HFF-Myc (cell line): ENCODE measurements at places on chromosomes 2 and 18.

DNA sequence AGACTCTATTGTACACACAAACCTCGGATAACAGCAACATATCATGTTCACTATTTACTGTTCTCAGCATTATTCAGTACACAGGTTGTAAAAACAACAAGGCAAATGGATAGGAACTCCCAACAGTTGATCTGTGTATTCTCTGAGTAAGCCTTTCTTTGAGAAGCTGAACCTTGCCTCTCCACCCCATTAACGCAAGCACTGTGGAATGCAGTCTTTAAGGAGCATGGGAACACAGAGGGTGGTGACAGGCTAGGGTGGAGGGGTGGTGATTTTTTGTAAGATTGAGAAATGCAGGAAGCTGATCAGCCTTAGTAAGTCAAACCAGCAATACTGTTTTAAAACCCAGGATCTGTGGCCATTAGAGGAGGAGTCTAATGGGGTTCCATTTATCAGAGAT lies 19.6 kb upstream of the SERPINB11 start:
- peak; percentile 24 for DNase-seq

- DNase-seq, result no peak
Measured at GRCh38 chr2:65511306-65511705, 78.9 kb upstream of the SPRED2 start.

GRCh38 chr2:165274698-165275097 lies 35.5 kb downstream of the SCN2A start:
- no peak for DNase-seq

DNA sequence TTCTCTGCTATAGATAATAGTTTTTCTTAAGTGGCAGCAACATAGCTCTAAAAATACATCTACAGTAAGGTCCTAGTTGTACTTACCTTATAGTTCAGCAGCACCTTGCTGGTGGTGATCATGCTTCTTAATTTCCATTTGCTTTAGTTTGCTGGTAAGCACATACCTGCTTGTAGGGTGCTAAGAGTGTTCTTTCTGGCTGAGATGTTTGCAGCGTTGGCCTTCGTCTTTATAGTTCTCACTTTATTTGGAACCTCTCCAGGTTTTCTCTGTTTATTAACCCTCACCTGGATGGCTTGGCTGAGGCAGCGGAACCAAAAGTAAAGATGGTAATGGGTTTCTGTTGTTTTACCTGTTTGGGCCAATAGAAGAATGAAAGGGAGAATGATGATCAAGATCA lies 123.6 kb upstream of the EFEMP1 start:
- no peak for DNase-seq

- no peak for DNase-seq
Measured at GRCh38 chr18:67692811-67693210, 176.3 kb upstream of the DSEL start.

- no peak for DNase-seq
Measured at GRCh38 chr2:21254170-21254965, 130.6 kb downstream of the TDRD15 start.

- no peak for DNase-seq
Measured at GRCh38 chr2:16181062-16181740, 240.9 kb downstream of the MYCN start.

- DNase-seq, result no peak
Measured at GRCh38 chr18:7096838-7097237, 20.8 kb downstream of the LAMA1 start.

DNA sequence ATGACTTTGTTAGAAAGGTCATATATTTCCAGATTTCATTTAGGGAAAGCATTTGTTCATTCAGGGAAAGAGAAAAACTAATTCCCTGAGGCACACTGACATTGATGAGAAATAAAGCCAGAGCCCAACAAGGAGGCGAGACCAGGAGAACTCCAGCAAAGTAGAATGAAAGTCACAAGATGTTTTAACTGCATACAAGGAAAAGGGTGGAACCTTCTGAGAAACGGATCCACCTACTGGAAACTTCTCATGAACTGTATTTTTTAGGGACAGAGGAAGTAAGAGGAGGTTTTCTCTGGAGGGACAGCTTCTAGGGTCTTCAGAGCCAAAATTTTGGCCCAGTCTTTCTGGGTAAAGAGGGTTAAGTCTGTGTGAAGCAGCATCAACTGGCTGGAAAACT lies 548.2 kb upstream of the PIK3C3 start:
- DNase-seq, result no peak

GRCh38 chr2:74041182-74041581 lies 56.5 kb downstream of the TET3 start:
- no peak for DNase-seq

- no peak for DNase-seq
Measured at GRCh38 chr2:42830922-42831574, 38.7 kb upstream of the HAAO start.

- DNase-seq, result no peak
Measured at GRCh38 chr2:235640926-235641723, 147.3 kb downstream of the AGAP1 start.

- no peak for DNase-seq
Measured at GRCh38 chr2:234673961-234674759, 177.3 kb upstream of the ARL4C start.

DNA sequence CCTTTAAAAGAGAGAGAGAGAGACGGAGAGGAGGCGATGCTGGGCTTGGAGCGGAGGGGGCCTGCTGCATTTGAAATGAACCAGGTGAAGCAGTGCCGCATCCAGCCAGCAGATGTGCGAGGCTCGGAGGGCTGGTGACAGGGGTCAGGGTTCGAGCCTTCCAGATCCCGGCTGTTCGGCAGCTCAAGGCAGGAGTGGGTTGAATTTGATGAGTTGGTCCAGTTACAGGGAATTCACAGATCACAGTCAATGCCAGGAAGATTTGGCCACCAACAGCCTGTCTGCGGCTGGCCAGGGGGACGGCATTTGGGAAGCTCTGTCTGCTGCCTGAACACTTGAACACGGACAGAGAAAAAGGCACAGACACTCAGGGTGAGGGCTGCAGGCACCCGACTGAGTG lies 48.6 kb downstream of the PTGR3 start:
- no peak for DNase-seq

- no peak for DNase-seq
Measured at GRCh38 chr18:42192251-42193248, 237.5 kb downstream of the PIK3C3 start.

DNA sequence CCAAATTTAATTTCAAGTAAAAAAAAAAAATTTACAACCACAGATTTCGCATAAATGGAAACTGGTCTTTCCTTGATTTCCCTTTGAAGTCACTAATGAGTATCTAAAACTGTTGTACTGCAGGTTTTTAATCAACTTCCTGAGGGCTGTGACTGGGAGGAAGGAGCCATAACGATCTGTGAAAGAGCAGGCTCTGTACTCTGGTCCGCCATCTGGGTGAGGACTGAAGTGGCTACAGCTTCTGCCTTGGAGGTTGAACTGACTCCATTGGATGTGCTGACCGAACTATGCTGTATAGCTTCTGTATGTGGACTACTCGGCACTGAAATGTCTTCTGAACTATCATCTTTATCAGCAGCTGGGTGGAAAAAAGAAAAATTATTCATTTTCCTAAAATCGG lies 69.3 kb upstream of the CHN1 start:
- no peak for DNase-seq

- DNase-seq, result peak; percentile 66
Measured at GRCh38 chr18:27921904-27922751, 254.8 kb downstream of the CDH2 start.

- no peak for DNase-seq
Measured at GRCh38 chr18:55290898-55291297, 297.1 kb downstream of the TCF4 start.

- no peak for DNase-seq
Measured at GRCh38 chr2:218859556-218859987, at the start of gene WNT6. WNT6 (plus strand) TSS chr2:218859805; CDS start chr2:218860038, 233 bp downstream.
